ENCODE measurements at places on chromosomes 3 and 15.

- DNase-seq = no peak
Measured at GRCh38 chr3:16370872-16371740, 106.1 kb downstream of the OXNAD1 start.

GRCh38 chr3:129612534-129613366 is 6.3 kb upstream of the PLXND1 start:
- DNase-seq = peak; percentile 59

- DNase-seq = no peak
Measured at GRCh38 chr3:173793963-173794362, 396.4 kb downstream of the NLGN1 start.

DNA sequence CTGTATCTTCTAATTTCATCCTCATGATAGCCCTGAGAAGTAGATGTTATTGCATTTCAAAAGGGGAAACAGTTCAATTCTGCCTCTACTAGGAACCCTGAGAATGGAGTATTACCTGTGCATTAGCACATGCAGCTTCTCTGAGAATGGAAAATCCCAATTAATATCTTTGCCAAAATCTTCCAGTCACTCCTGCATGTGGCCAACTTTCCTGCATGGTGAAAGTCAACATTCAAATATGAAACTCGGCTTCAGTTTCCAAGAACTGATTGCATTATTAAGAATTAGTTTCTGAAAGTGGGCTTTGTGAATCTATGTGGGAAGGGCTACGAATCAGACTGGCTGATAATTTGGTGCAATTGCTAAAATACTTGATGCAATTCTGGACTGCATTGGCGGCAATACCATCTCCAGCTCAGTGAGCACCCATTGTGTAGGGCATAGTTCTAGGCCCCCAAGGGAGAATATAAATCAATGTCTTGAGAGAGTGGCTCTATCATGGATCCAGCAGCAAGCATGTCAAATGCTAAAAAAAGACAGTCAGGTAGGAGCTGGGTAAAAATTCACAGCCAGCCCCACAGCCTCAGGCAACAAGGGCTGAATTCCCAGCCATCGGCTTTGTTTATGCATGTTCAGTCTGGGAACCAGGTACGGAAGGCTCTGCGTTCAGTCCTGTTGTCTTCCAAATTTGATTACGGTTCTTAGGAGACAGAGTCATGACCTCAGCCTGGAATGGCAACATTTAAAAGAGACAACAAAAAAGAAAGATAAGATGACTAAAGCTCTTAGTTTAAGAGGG is 18.8 kb upstream of the BCL6 start:
- no peak for DNase-seq

DNA sequence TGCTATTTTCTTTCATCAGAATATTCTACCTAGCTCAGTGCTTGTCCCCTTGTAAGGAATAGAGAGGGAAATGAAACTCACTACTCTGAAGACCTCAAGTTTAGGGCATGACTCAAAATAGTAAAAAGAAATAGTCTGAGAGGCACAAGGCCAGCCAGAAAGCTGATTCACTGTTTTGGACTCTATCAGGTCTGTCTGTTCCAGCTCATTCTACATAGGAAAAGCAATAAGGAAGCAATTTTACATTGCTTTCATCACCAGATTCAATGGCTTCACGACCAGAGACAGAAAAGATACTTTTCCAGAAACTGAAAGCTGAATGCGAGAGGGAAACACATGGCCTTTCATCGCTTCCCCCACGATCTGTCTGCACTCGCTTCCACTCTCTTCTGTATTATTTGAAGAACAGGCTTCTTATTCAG is 276.0 kb downstream of the GBE1 start:
- DNase-seq = no peak

GRCh38 chr15:71779073-71779797 is 31.1 kb upstream of the NR2E3 start:
- no peak for DNase-seq

DNA sequence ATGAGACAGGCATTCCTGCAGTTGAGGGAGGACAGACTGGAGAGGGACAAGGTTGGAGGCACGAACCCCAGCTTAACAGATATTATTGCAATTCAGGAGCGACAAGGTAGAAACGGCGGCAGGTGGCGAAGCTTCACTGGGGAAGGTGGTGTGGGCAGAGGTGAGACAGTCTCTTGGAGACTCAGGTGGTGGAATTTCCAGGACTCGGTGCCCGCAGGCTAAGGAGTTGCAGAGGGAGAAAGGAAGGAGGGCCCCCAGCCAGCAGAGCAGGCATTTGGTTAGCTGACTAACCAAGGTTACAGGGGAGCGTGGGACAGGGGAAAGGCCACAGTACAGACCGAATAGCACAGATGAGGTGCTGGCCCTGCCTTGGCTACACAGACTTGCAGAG is 3.0 kb downstream of the FAM174B start:
- DNase-seq = no peak

DNA sequence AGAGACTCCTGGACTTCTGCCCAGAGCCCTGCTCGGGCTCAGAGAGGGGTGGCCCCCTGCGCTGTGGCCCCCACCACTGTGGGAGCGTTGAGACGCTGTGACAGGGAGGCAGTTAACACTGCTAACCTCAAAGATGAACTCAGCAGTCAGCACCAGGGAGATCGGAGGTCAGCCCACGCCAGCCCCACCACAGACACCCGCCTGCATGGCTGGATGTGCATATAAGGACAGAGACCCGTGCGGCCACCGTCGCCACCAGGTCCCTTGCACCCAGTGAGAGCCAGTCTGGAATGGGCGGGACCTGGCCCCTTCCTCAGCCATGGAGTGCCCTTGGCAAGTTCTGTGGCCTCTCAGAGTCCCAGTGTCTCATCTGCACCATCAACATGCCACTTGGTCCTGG is 48.5 kb upstream of the FURIN start:
- no peak for DNase-seq

DNA sequence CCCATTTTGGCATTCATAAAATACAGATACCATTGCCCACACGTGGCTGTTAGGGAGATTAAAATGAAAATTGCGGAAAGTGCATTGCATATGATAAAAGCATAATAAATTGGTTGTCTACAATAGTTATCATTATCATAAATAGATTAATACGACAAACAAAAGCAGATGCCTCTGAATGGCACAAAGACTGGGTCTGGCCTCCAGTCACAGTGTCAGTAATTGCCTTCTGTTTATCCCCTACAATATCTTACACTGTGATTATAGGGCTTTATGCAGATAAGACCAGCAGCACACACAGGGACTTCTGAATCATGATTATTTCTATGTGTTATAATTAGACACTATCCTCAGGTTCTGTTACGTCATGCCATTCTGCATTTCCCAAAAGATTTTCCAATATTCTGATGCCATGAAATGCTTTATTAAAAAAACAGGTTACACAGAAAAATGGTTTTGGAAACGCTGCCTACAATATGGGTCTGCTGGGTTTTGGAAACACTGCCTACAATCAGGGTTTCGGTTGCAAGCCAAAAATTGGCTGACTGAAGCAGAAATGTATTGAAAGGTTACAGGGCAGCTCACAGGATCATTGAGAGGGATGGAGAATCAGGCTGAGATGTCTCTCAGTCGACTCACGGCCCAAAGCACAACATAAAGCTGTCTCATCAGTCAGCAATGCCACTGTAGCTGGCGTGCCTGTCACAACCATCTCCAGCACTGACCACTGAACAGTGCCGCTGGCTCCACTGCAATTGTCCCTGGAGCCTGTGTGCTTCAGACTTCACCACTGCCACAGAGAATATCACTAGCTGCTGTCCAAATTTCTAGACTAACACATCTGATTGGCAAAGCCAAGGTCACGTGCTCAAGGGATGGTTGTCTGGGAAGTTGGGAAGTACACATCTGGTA is 248.1 kb downstream of the ERC2 start:
- DNase-seq = peak; percentile 14

GRCh38 chr3:147118611-147119010 is 287.7 kb downstream of the ZIC4 start:
- no peak for DNase-seq

DNA sequence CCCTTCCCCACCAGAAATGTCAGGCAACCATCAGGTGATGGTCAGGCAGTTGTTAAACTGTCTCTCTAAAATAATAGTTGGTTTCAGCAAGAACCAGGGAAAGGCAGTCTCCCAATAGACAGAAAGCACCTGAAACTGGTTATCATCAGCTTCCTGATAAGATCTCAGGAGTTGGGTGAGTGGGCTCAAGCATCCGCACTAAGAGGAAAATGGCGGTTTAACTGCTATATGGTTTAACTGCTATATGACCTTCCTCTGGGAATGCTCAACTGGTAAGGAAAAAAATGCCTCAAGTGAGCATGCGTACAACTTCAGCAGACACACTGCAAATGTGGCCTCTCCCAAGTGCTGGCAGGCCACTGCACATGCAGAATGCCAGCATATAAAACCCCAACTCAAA is 240.8 kb upstream of the CMC1 start:
- DNase-seq = no peak

DNA sequence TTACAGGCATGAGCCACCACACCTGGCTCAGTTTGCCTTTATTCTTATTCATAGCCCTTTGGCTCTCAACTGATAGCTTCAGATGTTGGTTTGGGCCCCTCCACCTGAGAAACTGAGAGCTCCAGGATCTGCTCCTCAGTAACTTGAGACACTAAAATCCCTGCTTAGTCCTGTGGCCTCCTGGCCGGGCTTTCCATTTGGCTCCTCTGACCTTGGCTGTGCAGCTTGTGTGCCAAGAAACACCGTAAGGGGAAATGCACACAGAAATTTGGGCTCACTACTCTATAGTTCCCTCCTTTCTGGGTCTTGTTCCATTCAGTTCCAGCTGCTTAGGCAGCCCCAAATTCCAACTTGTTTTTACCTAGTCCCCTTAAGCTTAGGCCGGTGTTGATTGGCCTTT is 24.9 kb downstream of the NIPA2 start:
- DNase-seq = no peak

DNA sequence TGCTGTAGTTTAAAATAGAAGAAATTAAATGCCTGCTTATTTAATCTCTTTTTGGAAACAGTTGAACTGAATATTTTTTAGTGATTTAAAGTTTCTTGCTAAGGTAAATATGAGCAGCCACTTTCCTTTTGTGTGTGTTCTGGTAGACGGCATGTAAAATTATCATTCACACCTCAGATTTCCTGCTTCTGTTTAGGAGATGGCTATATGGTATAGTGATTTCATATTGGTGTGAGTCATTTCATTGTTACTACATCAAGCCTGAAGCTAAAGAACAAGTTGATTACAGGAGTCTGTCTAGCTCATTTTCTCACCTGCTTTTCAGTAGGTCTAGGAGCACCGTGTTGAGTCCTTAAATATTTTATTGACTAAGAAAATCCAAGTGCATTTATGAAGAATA is 2.2 kb downstream of the LRCH3 start:
- DNase-seq = peak; percentile 39

DNA sequence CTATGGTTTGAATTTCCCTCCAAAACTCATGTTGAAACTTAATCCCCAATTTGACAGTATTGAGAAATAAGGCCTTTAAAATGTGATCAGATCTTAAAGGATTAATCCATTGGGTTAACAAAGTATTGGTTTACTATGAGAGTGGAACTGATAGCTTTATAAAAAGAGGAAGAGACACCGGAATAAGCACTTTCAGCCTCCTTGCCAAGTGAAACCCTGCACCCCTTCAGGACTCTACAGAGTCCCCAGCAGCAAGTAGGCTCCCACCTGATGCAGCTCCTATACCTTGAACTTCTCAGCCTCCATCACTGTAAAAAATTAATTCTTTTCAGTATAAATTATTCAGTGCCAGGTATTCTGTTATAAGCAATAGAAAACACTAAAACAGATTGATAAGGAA is 348.3 kb downstream of the CGGBP1 start:
- DNase-seq = no peak

DNA sequence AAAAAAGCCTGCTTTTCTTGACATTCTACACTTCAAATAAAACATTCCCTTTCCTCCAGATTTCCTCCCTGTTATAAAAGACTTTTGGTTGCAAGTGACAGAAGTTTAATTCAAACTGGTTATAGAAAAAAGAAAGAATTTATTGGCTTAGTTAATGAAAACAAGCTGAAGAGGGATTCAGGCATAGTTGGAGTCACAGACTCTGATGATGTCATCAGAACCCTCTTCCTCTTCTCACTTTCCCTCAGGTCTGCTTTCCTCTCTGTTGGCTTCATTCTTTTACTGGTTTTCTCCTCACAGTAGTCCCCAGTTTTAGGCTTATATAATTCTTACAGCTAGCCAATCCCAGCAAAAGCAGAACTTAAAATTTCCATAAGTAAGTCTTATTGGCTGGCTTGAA is 32.0 kb upstream of the MBNL1 start:
- DNase-seq = peak; percentile 46

GRCh38 chr3:181696626-181697230 is 15.0 kb upstream of the SOX2 start:
- no peak for DNase-seq

GRCh38 chr3:32296251-32297204 is 58.0 kb downstream of the CMTM8 start:
- peak; percentile 55 for DNase-seq

GRCh38 chr3:179608931-179609720 is 4.5 kb downstream of the NDUFB5 start:
- no peak for DNase-seq

- DNase-seq = no peak
Measured at GRCh38 chr3:134066651-134067530, 37.2 kb upstream of the SLCO2A1 start.

GRCh38 chr15:23736033-23736673 is 49.0 kb upstream of the NDN start:
- no peak for DNase-seq

DNA sequence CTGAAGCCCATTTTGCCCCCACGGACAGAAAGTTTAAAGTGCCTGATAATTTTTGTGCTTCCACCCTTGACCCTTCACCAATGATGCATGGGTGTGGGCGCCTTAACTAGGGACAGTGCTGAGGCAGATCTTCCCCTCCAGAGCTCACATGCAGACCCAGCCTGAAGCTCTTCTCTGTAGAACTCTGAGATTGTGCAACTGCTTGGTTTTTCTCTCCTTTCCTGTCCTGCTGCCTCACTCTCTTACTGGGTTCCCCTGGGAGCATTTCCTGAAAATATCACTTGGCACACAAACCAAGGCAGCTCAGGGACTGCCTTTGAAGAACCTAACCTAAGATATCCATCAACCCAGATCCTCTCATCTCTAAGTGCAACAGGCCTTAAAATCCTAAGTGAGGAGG is 220.3 kb upstream of the STT3B start:
- no peak for DNase-seq

DNA sequence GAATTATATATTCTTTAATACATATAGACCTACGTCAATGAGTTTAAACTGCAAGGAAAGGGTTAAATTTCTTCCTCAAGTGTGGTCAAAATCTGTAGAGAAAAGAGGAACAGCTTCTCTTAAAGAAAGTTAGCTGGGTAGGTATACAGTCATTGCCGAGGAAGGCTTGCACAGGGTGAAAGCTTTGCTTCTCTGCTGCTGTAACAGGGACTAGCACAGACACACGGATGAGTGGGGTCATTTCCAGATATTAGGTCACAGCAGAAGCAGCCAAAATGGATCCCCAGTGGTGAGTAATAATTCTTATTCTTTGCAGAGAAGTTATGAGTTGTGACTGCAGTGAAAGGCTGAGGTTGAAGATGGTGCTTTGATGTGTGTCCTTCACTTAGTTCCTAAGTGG is at the start of gene CD86:
CD86 (plus strand) TSS at position 148 of the 400 bp plus-strand sequence; CDS start at position 276, 128 bp downstream.
- DNase-seq = no peak

- no peak for DNase-seq
Measured at GRCh38 chr3:38585791-38586420, 63.6 kb downstream of the SCN5A start.

- DNase-seq = no peak
Measured at GRCh38 chr15:42595626-42596240, 20.3 kb downstream of the STARD9 start.

GRCh38 chr3:29868543-29869101 is 587.8 kb downstream of the RBMS3 start:
- DNase-seq = no peak

- DNase-seq = no peak
Measured at GRCh38 chr15:42553554-42553953, 4.9 kb downstream of the HAUS2 start.

Data from RPMI7951 (cell line).